ENCODE measurements at places on chromosomes 12 and 14.

- DNase-seq: no peak
Observed at GRCh38 chr12:113097716-113098440, 37.7 kb downstream of the RASAL1 start.

DNA sequence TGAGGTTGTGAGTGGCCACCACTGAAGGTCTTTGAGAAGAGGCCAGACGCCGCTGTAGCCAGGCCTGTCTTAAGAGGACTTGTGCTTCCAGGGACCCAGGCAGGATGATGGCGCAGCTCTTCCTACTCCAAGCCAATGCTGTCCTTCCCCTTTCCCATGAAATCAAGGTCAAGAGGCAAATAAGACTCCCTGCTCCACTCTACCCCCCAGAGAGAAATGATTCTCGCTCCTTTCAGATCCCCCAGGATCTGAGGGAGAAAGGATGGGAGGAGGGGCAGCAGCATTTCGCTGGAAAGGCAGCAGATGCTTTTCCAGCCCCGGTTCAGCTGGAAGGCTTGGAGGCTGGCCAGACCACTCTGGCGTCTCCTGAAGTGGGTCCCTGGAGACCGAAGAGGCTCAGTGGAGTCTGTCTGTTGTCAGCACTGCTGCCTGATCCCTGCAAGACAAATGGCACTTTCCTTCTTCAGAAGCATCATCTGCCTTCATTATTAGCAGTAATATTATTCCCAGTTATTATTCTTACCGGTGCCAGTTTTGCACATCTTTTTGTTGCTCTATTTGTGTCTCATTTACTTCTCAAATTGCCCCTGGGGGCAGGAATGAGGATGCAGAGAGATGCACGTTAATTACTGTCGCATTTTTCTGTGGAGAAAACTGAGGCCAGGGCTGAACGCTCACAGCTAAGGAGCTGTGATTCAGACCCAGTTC, 51.4 kb downstream of the C14orf132 start:
- DNase-seq: peak; percentile 64

DNA sequence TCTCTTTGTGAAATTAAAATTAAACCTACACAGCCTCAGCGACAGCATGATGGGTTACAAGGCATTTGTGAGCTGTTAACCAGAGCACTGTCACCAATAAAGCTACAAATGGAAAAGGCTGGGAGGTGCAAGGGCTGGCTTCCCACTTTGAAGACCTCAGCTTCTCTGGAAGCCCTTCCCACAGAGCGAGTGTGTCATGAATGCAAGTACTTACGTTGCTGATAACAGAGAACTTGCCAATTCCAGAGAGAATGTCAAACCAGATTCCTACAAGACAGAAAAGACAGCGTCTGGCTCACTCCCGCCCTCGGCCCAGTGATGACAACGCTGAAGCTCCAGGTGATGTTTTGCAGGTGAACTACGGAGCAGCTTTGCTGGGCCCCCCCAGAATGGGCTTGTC, 145.8 kb downstream of the NTF3 start:
- DNase-seq: no peak

DNA sequence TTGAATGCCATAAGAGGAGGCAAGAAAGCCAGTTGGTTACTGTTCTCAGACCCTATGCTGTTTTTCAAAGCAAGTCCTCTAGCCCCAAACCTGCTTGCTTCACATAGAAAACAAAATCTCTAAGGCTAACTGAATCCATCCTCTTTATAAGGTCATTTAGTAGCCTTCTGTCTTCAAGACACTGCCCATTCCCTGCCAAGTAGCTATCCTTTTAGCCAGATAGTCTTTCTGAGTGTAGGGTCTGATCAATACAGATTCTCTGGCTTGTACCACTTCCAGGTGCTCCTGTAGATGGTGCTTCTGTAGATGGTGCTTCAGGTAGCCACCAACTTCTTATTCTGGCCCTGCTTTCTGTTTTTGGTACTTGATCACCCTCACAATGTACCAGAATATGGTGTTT, 15.9 kb upstream of the CCER1 start:
- no peak for DNase-seq

- DNase-seq: no peak
Observed at GRCh38 chr12:131171029-131171428, 217.3 kb downstream of the ADGRD1 start.

- DNase-seq: no peak
Observed at GRCh38 chr12:52721838-52722470, 18.6 kb upstream of the KRT77 start.

DNA sequence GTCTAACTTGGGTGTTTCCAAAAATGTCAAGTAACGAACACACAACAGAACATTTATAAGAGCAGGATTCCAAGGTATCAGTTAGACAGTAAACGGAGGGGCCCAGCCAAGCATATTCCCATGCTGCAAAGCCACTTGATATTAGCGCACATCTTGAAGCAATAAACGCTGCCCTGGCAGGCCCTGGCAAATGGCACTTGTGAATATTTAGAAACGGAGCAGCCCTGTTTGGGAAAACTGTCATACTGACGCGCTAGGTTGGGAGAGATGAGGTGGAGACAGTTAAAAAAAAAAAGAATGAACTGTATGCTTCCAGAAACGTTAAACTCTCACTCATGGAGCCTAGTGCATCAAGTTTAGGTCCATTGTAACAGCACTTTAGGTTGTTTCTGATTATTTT, 9.3 kb downstream of the DGLUCY start:
- no peak for DNase-seq

DNA sequence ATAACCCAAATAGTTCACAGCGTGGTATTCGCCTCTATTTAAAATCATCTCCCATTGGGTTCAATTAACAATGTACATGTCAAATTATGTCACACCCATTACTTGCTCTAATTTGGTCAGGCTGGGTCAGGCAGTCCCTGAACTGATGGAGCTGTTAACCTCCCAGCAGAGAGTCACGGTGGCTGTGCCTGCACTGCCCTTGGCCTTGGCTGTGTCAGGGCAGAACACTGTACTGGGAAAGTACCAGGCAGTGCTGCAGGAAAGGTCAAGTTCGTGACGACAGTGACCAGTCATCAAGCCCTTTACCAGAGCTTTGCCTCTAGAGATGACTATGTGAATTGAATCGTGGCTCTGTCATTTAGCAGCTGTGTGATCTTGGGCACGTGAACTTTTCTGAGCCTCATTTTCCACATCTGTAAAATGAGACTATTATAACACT, 100.0 kb downstream of the ARF6 start:
- no peak for DNase-seq

DNA sequence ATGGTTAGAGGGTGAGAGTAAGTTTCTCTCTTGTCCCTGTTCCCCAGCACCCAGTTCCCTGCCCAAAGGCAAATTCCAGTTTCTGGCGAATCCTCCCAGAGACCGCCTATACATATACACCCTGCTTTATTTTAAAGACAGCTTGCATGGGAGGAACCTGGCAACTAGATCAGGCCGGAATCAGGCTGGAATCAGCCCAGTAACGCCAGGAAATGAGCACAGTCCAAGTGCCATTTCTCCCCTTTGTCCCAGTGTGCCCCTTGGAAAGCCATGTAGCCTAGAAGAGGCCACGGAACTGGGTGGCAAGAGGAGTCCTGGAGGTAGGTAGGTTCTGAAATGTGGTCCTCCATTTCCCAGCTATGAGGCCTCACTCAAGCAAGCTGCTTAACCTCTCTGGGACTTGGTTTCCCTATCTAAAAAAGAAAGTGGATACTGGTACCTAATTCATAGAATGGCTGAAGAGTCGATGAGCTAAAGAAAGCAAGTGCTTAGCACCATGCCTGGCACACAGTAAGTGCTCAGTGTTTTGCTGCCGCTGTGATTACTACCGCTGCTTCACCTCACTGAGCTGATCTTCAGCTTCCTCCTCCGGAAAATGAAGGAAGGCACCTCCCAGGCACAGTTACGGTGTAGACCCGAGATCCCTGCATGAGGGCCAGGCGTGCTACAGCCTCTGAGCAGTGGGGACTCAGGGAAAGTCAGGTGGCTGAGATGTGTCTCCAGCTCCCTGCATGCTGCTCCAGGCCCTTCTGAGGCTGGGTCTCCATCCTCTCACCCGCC, 36.4 kb downstream of the PITPNM2 start:
- no peak for DNase-seq

DNA sequence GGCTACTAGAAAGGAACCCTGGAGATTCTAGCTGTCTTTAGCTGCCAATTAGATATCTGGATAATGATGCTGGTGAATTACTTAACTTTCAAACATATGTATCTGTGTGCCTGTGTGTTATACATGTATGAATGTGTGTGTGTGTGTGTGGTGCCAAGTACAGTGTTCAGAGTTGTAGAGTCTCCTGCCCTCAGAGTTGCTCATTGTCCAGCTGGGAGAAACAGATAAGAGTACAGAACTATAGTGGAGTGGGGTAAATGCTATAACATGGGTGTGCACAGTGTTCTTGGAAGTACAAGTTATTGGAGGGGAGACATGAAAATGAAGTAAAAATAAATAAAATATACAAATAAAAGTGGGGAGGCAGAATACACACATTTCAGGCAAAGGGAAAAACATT, 23.6 kb upstream of the ADAM20 start:
- DNase-seq: no peak

DNA sequence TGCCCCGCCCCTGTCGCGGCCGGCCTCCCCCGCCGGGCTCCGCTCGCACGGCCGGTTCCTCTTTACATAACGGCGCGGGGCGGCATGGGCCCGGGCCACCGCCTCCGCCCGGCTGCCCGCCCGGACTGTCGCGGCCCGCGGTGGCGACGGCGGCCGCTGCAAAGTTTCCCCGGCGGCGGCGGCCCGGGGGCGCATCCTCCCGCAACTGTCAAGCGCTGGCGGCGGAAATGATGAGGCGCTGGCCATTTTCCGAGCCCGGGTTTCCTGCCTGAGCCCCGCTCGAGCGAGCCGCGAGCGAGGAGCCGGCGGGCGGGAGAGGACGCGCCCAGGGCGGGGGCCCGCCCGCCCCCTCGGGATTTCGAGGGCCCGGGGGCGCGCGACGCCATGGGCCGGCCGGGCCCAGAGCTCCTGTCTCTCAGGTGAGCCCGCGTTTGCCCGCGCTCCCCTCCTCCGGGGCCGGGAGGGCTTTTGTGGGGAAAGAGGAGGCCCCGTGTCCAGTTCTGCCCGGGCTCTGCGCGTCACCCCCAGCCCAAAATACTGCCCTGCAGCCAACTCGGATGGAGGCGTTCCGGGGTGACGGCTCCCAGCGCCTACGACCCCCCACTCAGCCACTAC, at the start of gene SH2B3:
Gene SH2B3, plus strand, starts transcription at position 65 of the 615 bp plus-strand sequence. CDS start 12,223 bp downstream, outside the sequence.
- peak; percentile 46 for DNase-seq

GRCh38 chr14:64501411-64502171, 2.0 kb downstream of the ZBTB25 start:
- peak; percentile 12 for DNase-seq

DNA sequence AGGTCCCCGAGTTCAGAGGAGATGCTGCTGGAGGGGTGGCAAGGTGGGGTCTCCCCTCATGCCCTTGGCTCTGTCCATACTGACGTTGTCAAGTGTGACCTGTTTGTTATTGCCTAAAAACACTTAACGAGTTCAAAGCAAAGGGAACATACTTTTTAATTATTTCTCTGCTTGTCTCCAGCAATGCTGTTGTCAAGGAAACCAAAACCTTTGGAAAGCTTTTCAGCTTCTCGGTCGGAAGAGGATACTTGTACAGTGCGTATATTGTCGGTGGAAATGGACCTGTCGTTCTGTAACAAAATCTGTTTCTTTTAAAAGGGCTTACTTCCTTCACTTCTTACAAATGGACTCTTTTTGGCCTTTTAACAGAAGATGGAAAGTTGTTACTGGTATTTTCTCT, 73.9 kb downstream of the SLC25A47 start:
- no peak for DNase-seq

DNA sequence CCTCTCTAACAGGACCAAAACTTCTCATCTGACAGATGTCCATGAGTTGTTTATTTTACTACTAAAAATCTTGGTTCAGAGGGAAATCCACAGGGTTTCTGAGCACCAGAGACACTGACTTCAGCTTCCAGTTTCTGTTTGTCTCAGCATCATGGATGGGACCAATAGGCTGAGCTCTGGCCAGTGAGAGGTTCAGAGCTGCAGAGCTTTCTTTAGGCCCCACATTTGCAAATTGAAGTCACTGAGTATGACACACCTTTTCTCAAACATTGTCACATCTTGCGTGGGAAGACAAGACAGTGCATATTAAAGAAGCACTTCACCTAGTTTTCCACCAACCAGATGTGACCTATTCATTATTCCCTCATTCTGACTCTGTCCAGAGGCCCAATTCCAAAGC, 45.2 kb downstream of the RDH12 start:
- DNase-seq: no peak

- DNase-seq: no peak
Observed at GRCh38 chr12:132078190-132078589, 65.9 kb downstream of the DDX51 start.

GRCh38 chr12:32455607-32456071, 56.3 kb downstream of the FGD4 start:
- no peak for DNase-seq

- DNase-seq: peak; percentile 83
Observed at GRCh38 chr14:81324011-81324410, 76.1 kb downstream of the STON2 start.

DNA sequence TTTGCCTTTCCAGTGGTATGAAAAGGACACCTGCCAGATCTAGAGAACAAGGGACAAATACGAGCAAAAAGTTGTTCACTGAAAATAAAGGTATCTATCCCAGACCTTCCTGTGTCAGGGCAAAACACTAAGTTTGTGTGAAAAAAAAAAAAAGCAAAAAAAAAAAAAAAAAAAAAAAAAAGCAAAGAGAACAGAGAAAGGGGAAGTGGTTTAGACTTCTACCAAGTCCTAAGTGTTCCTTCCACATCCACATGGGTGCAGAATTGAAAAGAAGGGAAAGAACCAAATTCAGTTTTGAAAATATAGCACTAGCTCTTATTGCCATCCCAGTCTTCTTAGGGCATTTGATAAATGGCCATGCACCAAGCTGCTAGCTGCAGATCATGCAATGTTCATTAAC, 41.7 kb downstream of the ZCRB1 start:
- no peak for DNase-seq

- DNase-seq: no peak
Observed at GRCh38 chr12:59030415-59030814, 110.1 kb upstream of the LRIG3 start.

GRCh38 chr14:90587252-90587910, 190.6 kb downstream of the CALM1 start:
- DNase-seq: no peak

GRCh38 chr12:92462049-92462448, 240.7 kb upstream of the PLEKHG7 start:
- DNase-seq: no peak

DNA sequence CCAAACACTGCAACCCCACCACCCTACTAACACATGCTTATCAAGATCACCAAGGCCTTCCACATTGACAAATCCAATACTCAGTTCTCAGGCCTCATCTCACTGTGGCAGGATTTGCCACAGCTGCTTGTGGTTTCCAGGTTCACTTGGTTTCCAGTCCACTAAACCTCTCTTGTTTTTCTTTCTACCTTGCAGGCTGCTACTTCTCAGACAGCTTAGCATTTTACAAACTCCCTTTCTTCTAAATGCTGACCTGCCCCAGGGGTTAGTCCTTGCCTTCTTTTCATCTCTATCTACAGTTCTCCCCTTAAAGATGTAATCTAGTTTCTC, 84.1 kb downstream of the BCAT1 start:
- no peak for DNase-seq

DNA sequence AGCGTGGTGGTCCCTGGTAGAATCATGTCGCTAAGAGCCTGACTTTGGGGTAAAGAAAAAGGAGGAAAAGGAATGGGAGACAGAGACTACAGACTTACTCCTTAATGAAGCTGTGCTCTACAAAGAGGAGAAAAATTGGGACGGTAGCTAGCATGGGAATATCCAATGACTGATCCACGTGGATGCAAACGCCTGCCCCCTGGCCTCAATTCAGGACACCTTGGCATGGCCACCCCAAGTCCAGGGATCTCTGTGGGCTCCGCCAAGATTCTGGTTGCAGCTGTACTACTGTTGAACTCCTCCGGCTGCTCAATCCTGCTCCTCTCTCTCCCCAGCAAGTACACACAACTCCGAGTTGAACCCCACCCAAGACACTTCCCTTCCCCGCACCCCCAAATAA, 70.5 kb upstream of the DIO3 start:
- DNase-seq: no peak
